Esophagus squamous epithelium (tissue), 5 donors: ENCODE measurements at places on chromosomes 6 and 20.

DNA sequence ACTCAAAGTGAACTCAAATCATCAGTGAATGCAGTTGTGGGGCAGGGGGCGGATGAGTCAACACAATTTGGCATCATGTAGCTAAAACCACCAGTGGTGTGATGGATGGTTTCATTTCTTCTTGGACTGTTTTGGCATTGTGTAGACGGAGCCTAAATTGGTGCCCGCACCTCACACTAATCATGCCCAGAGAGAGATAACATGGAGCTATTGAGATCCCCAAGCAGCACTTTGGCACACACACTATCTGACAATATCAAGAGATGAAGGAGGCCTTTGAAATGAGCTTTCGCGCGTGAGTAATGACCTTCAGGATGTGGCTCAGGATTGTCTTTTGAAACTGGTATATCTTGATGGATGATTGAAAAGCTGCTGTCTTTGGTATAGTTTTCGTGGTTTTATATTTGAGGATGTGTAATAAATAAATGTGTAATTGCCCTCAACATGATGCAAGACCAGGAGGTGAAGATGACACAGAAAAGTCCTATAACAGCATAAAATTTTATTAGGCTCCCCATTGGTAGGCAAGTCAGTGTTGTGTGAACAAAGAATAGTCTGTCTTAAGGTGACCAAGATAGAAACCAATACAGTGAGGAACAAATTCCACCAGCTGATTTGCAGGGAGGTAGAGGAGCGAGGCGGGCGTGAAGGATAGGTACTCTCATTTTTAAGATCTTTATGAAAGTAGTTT lies 174.2 kb downstream of the TSHZ2 start:
- H3K27me3 ChIP-seq: no peaks in the 10 kb centered on the region
- no peak overlapping the region for H3K27ac ChIP-seq
- H3K4me3 ChIP-seq: no peak overlapping the region
- H3K36me3 ChIP-seq: no peaks in the 10 kb centered on the region
- DNase-seq: no peak

DNA sequence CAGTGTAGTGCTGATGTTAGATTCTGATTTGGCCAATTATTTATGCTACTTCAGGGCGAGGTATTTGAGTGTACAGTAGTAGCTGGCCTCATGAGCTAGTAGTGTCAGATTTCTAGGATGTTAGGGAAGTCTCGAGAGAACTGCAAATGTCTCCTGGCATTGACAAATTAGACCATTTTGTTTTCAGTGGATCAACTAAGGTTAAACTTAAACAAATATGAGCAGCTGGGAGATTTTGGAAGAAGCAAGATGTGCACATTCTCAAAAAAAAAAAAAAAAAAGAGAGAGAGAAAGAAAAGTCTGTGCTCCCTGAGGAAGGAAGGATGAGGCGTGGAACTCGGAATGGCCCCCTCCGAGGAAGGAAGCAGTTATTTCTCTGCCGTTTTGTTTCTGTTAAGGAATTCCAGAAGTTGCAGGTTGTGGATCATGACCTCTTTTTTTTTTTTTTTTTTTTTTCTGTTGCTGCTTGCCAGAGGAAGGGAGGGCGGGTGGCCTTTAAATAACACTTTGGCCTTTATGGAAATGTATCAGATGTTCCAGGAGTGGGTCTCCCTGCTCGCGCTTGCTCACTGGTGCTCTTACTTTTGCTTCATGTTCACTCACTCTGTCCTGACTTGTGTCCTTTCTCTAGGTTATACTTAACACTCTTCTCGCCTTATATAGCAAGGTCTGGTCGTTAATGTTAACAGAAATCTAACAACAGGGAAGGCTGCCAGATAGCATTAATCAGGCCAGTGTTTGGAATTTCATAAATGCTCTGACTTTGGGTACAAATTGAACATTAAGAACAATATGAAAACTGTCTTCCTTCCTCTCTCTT lies 124.4 kb downstream of the TCP11 start:
- no peaks in the 10 kb centered on the region for H3K27me3 ChIP-seq
- peaks cover 45% of the 10 kb centered on the region for H3K4me1 ChIP-seq
- DNase-seq: no peak

DNA sequence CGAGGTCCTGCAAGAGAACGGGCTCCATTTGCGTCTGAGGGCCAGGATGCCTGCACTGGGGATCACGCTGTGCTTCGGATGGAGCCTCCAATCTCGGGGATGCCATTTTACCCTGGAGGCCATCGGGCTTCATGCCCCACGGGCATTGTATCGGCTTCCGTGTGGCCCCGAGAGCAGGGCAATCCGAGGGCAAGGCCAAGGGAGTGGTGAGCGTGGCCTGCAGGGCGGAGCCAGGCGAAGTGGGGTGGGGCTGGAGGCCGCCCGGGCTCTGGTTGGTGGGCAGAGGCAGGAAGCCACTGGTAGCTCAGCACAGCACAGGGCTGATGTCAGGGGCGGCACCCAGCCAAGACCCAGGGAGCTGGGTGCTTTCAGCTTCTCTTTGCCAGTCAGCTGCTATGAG lies 57.5 kb upstream of the BHLHE23 start:
- H3K27me3 ChIP-seq: no peaks in the 10 kb centered on the region
- no peak for DNase-seq
- H3K4me1 ChIP-seq: no peaks in the 10 kb centered on the region

DNA sequence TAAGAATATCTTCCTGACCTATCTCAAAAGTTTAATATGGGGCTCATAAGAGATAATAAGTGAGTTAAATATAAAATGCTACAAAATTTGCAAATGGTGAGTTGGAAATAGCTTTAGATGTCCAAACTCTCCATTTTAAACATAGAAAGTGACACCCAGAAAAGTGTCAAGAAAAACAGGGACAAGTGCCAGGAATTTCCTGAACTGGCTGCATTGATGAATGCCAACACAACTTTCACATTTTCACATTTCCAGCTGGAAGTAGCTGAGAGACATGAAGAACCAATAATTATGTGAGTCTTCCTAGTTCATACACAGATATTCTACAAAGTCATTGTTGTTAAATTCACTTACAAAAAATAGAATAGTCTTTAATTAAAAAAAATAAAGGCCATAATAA lies 38.6 kb upstream of the B3GAT2 start:
- H3K27me3 ChIP-seq: peaks cover 12% of the 10 kb centered on the region
- no peak overlapping the region for H3K4me3 ChIP-seq
- no peaks in the 10 kb centered on the region for H3K36me3 ChIP-seq
- no peak overlapping the region for H3K27ac ChIP-seq
- no peak for DNase-seq

GRCh38 chr6:122984393-122984792 lies 11.6 kb upstream of the CLVS2 start:
- H3K27ac ChIP-seq: no peak overlapping the region
- H3K36me3 ChIP-seq: no peaks in the 10 kb centered on the region
- no peak for DNase-seq
- no peaks in the 10 kb centered on the region for H3K27me3 ChIP-seq

DNA sequence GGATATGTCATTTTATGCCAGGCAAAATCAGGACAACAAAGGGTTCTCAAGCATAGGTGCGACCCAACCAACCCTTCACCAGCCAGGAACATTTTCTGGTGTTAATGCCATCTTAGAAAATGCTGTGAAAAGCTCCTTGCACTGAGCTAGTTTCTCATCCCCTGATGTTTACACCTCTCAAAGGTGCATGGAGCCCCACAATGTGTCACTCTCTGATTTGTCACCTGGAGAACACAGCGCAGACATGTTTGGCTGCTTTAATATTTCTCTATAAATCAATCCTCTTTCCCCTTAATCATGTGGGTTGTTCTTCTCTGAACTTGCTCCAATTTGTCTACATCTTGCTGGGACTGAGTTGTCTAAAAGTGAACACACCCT lies 244.3 kb downstream of the TSHZ2 start:
- H3K27ac ChIP-seq: no peak overlapping the region
- H3K27me3 ChIP-seq: no peaks in the 10 kb centered on the region
- H3K36me3 ChIP-seq: no peaks in the 10 kb centered on the region
- DNase-seq: no peak
- peak overlapping the region; percentile 30 for H3K4me3 ChIP-seq

DNA sequence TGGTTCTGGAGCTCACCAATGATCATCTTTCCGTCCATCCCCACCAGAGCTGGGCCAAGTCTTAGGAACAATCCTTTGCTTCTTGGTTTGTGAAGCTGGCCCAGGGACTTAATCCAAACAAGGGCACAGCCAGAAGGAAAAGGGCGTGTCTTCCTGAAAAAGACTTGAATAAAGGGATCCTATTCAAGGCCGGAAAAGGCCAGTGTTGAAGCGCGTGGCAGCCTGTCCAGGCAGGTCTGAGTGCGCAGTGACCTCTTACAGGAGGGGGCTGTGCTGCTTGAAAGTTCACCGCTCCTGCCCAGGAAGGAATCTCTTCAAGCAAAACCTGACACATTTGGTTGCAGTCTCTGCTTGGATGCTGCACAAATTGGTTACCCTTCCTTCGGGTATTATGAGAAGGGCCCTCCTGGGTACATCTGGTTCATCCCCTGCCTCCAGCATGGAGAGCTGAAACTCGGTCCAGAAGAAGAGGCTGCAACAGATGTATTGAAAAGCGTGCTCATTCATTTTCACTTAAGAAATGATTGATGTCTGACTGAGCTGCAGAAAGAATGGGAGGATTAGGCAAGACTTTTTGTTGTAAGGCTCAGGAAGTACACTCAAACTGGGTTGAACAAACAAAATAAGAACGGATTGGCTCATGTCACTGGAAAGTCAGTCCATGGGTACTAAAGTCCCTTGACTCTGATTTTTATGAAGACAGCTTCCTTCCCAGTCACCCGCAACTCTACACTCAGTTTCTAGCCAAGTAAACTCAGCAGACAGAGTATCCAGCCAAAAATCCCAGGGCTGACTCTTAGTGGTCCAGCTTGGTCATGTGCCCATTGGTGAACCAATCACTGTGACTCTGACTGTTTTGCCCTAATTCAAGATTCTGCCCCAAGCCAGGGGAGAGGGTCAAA lies 136.3 kb downstream of the TFAP2C start:
- peaks cover 21% of the 10 kb centered on the region for H3K4me1 ChIP-seq
- peak overlapping the region; percentile 45 for H3K27ac ChIP-seq
- H3K27me3 ChIP-seq: no peaks in the 10 kb centered on the region
- no peaks in the 10 kb centered on the region for H3K36me3 ChIP-seq
- H3K4me3 ChIP-seq: no peak overlapping the region
- DNase-seq: no peak

- no peak for DNase-seq
- no peak overlapping the region for H3K4me3 ChIP-seq
- H3K27me3 ChIP-seq: no peaks in the 10 kb centered on the region
- H3K4me1 ChIP-seq: no peaks in the 10 kb centered on the region
Measured at GRCh38 chr6:91299544-91300491, 712.9 kb upstream of the MAP3K7 start.

DNA sequence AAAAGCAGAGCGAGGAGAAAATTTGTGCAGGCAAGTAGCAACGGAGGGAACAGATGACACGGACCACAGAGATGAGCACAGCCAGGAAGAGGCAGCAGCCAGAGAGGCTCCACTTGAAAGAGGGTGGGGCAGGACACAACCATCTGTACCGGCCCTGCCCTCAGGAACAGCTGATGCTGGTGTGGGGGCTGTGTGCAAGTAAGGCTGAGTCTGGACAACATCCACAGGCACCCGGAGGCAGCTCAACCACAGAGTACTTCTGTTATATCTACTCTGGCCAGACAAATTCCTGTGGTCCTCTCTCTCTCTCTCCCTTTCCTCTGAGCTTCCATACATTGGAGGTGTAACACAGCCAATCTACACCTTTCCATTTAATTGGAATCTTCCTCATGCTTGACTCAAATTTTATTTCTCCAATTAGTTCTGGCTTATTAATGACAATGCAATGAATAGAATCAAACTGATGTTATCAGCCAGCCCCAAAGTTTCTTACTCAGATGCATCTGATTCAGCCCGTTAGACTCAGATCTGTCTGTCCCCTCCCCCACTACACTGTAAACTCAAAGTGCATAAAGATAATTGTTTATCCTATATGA lies 24.9 kb downstream of the KIF13A start:
- H3K27me3 ChIP-seq: no peaks in the 10 kb centered on the region
- H3K4me1 ChIP-seq: peaks cover 18% of the 10 kb centered on the region
- no peak overlapping the region for H3K4me3 ChIP-seq
- H3K36me3 ChIP-seq: no peaks in the 10 kb centered on the region

GRCh38 chr20:22805219-22805618 lies 220.8 kb upstream of the FOXA2 start:
- no peak overlapping the region for H3K4me3 ChIP-seq
- H3K27me3 ChIP-seq: no peaks in the 10 kb centered on the region
- no peaks in the 10 kb centered on the region for H3K36me3 ChIP-seq
- peaks cover 6% of the 10 kb centered on the region for H3K4me1 ChIP-seq

GRCh38 chr6:109102762-109103161 lies 7.5 kb downstream of the CEP57L1 start:
- DNase-seq: no peak
- peaks cover 11% of the 10 kb centered on the region for H3K36me3 ChIP-seq
- H3K27me3 ChIP-seq: no peaks in the 10 kb centered on the region
- H3K4me1 ChIP-seq: no peaks in the 10 kb centered on the region
